ENCODE measurements at places on chromosomes 2 and 18.

- DNase-seq: peak; percentile 57
Measured at GRCh38 chr18:54712758-54713157, 115.5 kb upstream of the RAB27B start.

GRCh38 chr18:46040033-46040746, 31.9 kb downstream of the PSTPIP2 start:
- no peak for DNase-seq

GRCh38 chr18:42813570-42813969, 301.9 kb downstream of the RIT2 start:
- DNase-seq: no peak

DNA sequence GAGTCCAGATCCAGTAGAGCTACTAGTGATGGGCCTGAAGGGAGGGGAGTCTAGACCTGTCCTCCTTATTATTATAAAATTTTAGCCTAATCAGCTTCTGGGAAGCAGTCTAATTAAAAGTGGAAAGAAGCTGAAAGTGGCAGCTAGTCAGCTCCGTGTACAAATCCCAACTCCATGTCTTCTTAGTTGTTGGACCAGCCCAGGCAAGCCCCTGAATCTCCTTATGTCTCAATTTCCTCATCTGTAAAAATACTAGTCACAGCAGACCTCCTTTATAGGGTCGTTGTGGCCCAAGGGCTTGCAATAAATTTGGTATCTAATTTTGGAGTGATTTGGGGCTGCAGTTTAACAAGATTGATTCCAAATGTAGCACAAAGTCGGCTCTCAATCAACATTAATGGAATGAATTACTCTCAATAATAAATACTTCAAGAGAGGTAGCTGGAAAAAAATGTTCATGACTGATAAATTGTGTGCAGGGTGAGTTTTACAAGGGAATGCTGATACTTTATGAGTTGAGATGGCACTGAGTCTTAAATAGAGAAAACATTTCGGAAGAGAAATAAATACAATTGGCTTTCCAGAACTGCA, 118.3 kb upstream of the NDUFV2 start:
- DNase-seq: no peak

DNA sequence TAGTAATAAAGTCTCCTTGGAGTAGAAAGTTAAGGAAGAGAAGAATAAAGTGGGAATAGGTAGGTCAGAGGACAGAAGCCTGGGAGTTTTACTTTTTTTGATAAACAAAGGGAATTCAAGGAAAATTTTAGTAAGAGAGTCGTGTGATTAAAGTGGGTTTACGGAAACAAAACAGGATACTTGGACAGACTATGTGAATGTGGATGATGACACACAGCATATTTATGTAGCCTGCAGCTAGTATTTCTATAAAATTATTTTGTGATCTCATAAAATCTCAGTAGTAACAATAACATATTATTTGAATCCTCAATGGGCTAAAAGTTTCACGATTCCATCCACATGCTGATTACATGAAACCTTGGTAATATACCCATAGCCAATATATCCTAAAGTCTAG, 450.7 kb upstream of the PIK3C3 start:
- DNase-seq: no peak

DNA sequence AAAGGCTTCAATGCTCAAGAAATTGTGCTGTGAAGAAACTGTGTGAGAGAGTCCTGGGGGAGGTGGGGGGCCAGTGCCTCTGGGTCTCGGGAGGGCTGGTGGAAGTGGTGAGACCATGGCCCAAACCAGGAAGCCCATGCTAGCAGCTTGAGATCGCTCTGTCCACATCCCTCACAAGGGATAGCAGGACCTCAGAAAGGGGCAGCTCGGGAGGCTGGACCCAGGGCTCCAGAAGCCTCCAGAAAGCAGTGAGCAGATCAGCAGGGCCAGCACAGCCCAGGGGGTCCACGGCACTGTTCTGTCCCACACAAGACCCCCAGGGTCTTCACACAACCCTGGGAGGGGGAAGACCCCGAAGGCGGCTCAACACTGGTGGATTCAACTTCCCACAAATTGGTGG, 24.1 kb downstream of the ST8SIA5 start:
- DNase-seq: no peak

- no peak for DNase-seq
Measured at GRCh38 chr2:215483431-215483830, 47.6 kb upstream of the FN1 start.

GRCh38 chr2:196403471-196403870, 232.1 kb upstream of the STK17B start:
- no peak for DNase-seq

DNA sequence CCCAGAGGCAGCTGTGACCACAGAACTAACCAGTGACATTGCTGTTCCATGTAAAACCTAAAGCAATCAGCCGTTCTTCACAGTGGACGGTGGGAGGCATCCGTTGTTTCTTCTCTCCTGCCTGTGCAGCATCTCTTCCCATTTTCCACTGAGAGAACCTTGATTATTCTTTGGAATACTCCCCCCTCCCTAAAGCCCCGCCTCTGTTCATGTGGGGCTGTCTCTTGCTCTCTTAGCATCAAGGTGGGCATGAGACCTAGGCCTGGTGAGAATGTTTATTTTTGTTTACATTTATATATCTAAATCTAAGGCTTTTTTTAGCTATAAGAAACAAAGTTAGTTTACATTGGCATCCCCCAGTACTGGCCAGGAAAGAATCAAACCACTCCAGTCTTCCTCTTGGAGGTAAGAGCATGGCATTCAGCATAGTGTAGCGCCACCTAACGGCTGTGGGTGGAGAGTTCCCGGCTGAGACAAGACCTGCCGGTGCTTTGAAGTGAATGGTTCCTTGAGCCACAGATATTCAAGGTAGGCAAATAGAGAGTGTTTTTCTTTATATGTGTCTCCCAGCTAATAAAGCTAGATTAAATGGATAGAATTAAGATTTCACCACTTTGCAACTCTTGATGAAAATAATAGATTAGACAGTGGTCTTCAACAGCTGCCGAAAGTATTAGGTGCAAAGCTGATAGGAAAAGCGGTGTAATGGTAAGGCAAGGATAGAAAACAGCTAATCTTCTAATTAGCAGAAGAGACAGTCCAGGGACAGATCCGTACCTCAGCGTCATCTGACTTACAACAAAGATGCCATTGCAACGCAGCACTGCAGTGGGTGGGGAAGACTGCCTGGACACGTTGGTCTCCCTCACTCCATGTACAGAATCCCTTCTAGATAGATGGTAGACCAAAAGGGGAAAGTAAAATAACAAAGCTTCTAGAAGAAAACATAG, 219.6 kb upstream of the RAB12 start:
- DNase-seq: no peak

- no peak for DNase-seq
Measured at GRCh38 chr2:170484552-170484951, 230.6 kb upstream of the SP5 start.

- DNase-seq: no peak
Measured at GRCh38 chr2:20999906-21000645, 43.8 kb downstream of the APOB start.

- no peak for DNase-seq
Measured at GRCh38 chr2:241036964-241037421, 38.6 kb downstream of the SNED1 start.

DNA sequence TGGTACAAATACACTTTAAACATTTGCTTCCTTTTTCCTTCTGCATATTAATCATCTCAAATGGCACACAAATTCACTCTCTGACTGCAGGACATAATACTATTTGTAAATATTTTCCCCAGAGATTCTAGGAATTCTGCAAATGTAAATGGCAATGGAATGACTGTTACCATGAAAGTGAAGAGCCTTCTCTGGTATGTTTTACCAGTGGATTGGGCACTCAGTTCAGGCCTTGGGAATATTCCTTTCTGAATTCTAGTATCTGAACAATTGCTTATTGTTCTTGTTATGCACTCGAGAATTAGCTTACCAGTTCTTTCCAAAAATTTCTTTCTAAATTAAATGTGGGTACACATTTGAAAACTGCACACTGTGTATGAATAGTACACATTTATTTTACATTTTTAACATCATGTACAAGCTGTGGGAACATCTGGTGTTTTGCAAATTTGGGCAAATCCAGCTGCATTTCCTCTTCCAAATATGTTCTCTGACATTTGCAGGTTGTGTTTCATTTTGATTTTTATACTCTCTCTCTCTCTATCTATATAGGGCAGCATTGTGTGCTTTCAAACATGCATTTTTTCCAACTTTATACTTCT, 289.1 kb downstream of the NBAS start:
- DNase-seq: no peak

DNA sequence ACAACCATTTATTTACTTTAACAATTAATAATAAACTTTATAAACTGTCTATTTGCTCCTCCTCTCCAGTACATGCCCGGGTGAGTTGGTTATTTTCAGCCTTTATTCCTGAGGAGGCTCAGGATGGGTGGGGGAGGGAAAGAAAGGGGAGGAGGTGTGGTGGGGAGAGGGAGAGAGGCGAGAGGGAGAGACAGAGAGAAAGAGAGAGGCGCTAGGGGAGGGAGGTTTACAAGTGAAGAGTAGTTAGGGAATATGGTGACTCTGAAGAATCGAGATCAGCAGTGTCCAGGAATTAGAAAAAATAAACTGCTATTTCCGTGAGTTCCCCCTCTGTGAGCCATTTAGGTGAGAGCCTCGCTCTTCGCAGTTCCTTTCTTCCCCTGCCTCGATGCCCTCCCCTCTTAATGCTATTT, 138.9 kb downstream of the MEIS1 start:
- DNase-seq: no peak

- no peak for DNase-seq
Measured at GRCh38 chr18:76874642-76875389, 52.5 kb downstream of the ZNF236 start.

DNA sequence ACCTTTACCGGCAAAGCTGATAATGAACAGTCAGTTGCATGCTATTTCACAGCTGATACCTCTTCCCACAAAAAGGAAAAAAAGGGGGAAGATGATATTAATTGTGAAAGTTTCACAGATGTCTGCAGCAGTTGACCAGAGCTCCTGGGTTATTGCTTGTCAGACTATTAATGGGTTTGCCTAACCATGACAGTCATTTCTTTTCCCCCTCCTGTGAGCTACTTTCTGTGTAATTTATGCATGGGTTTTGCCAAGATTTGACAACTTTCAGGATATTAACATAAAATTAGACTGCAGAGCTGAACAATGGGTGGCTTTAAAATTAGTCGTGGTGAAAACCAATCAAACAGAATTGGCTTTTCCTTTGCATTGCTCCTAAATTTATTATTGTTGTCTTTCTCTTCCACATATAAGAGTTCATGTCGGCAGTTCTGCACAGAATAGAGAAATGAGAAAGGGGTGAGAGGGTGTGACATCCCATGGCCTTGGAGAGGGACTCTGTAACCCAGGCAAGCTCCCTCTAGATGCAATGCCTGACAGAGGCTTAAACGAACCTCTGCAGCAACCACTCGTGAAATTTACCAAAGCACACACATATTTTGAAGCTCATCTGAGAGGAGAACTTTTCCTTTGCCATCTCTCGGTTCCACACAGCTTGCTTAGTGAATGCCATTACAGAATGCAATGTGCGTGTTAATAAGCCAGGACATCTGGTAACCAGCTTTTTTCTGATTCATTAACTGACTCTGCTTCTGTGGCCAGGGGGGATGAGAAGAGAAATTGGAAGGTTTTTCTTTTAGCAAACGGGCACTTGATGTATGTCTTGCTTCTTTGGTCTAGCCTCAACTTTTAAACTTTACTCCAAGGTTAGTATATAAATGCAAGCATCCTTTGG, 82.2 kb upstream of the ITGA4 start:
- no peak for DNase-seq

DNA sequence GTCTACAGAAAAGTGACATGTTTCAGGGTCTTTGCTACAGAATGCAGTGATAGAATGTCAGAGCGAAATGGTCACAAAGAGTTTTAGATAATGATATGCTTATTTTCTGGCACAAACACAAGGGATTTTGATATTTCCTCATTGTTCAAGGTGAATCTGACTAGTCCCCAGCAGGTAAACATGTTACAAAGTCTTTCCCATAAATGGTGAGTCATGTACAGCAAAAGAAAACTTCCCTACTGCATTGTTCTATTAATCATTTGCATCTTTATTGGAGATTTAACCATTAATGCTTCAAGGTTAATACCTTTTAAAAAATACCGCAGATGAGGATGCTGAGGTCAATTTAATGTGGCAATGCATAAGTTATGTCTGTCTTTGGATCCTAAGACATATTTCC, 19.1 kb upstream of the TRIB2 start:
- DNase-seq: no peak

DNA sequence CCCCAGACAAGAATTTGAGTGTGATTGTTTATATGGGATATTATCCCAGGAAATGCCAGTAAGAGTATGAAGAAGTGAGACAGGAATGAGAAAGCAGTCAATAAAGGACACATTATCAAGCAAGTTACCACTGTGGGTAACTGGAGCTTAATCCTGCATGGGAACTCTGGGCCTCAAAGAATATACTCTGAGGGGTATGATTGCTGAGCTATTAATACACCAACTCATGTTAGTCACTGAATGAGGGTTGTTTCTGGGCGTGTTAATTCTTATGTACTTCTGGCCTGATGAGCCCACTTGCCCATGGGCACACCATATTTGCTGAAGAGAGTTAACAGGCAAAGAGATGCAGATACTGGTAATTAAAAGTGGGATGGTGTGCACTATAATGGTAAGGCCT, 26.6 kb upstream of the PAIP2B start:
- no peak for DNase-seq

GRCh38 chr18:76570856-76571255, 75.8 kb upstream of the ZNF516 start:
- DNase-seq: no peak

- no peak for DNase-seq
Measured at GRCh38 chr18:25166113-25166512, 185.9 kb downstream of the ZNF521 start.

DNA sequence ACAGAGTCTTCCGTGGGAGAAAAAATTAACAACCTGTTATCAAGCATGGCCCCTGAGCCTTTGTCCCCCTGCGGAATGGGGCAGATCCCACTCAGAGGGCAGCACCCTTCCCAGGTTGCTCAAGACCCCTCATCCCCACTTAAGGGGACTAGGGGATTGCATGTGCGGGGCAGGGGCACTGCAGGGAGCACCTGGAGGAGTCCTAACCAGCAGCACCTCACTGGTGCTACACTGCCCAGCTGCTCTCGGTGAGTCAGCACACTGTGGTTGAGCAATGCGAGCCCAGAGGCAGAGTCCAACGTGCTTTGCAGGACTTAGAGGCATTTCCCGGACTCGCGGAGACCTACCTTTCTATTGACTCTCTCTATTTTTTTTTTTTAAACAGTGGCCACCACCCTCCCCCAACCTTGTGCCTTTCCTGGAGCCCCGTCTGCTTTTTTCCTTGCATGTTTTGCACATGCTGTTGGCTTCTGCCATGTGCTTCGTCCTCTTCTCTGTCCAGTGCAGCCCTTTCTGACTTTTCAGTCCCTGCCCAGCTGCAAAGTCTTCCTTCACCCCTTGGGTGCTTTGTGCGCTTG, 74.0 kb downstream of the IL1R2 start:
- DNase-seq: no peak

GRCh38 chr2:145411493-145411892, 891.6 kb upstream of the ZEB2 start:
- DNase-seq: no peak

GRCh38 chr2:153912798-153913396, 41.2 kb downstream of the GALNT13 start:
- DNase-seq: no peak

GRCh38 chr2:85600235-85600575, 2.3 kb downstream of the TMEM150A start:
- DNase-seq: no peak
